ENCODE measurements at places on chromosomes 7 and 10.

- DNase-seq: no peak
Observed at GRCh38 chr10:44995914-44996669, 4.6 kb upstream of the ZNF22 start.

DNA sequence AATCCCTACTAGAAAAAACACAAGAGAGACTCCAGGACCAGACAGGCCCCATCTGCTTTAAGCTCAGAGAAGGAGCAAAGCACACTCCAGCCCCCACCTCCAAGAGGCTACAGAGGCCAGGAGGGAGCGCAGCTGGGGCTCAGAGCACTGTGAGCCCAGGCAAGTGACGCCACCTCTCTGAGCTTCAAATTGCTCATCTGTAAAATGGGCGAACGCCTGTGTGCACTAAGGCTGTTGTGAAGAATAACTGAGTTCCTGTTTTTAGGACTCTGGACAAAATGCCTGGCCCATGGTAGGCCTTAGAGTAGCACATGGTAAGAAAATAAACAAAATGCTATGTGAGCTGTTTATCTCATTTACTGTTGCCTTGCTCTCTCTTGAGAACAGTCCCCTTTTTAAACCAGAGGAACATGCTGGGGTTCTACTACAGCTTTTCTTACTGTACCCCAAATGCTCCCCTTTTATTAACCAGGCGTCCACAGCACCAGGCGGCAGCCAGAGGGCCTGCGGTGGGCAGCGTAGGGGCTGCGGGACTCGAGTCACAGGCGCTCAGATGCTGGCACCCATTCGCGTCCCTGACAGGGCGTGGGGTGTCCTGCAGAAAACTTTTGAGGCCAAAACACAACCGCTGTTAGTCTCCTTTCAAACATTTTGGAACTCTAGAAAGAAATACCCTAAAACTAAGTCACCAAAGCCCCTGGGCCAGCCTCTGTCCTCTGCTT lies 103.8 kb downstream of the TAX1BP1 start:
- DNase-seq: no peak

GRCh38 chr7:64908358-64908757 lies 5.3 kb downstream of the ZNF273 start:
- DNase-seq: no peak

- DNase-seq: no peak
Observed at GRCh38 chr10:132033632-132034031, 32.1 kb upstream of the JAKMIP3 start.

GRCh38 chr7:151095828-151096475 lies 9.7 kb downstream of the AGAP3 start:
- no peak for DNase-seq

GRCh38 chr10:30365278-30365677 lies 16.2 kb upstream of the MTPAP start:
- DNase-seq: no peak

- DNase-seq: no peak
Observed at GRCh38 chr10:114458955-114459354, 54.7 kb upstream of the AFAP1L2 start.

GRCh38 chr7:70890147-70890969 lies 241.6 kb upstream of the GALNT17 start:
- no peak for DNase-seq

DNA sequence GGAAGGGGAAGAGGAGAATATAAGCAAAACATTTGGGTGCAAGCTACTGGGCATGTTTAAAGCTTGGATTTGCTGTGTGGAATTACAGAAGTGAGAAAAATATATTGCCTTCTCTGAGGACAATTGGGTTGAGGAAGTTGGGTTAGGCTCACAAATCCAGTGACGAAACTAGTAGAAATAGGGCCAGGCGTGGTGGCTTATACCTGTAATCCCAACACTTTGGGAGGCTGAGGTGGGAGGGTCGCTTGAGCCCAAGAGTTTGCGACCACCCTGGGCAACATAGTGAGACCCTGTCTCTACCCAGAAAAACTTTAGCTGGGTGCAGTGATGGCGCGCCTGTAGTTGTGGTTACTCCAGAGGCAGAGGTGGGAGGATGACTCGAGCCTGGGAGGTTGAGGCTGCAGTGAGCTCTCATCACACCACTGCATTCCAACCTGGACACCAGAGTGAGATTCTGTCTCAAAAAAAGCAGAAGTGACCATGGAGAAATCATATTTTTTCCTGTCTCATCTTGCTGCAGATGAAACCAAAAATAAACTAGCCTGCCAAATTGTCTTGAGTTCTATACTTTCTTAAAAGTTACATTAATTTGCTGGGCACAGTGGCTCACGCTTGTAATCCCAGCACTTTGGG lies 22.4 kb downstream of the NRBF2 start:
- no peak for DNase-seq

- no peak for DNase-seq
Observed at GRCh38 chr7:27130540-27131389, at the start of gene HOXA4. Gene HOXA4, minus strand, starts transcription at chr7:27130757. Its CDS starts 24 bp downstream, at chr7:27130733.

GRCh38 chr7:21939136-21939857 lies 6.4 kb downstream of the CDCA7L start:
- DNase-seq: no peak

- DNase-seq: no peak
Observed at GRCh38 chr7:74266191-74266963, 12.2 kb upstream of the RFC2 start.

DNA sequence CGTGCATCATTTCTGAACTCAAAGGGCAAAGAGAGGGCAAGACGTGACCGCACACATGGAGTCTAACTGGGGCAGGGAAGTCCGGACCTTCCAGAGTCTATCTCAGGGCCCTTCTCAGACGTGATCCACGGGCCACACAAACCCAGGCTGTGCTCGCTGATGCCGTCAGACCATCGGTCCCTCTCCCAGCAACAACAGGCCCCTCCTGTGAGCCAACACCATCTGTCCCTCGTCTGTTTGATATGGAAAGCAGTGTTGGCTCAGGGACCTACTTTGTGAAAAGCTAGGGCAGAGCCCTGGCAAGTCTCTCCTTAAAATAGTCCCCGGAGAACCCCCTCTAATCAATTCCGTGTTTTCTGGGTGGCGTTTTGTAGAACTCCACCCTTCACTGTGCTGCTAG lies 208.8 kb downstream of the TCERG1L start:
- DNase-seq: no peak

GRCh38 chr7:141386881-141387280 lies 164.3 kb upstream of the AGK start:
- no peak for DNase-seq

DNA sequence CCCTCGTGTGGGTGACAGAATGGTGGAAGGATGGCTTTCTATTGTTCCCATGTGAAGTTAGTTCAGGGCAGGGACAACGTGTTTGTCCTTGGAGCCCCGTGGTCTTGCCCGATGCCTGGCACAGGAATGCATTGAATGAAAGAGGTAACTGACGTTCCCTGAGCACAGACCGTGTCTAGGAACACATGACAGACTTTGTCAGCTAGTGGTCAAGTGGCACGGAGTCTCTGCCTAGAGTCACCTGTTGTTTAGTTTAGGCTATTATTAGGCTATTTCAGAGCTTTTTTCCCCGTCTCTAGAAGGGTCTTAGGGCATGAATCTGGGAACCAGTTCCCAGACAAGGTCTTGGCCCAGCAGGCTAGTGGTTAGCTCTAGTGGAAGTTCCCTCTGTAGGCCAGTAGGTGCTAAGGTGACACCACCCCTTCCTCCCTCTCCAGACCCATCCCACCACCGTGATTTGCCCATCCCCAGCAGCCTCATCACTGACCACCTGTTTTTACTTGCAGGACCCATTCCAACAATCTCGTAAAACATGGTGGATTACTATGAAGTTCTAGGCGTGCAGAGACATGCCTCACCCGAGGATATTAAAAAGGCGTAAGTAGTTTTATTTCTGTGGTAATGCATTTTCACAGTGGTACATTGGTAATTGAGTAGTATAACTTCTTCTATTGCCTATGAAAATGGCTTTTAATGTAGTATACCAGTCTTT lies 21.4 kb downstream of the DNAJB6 start:
- no peak for DNase-seq

DNA sequence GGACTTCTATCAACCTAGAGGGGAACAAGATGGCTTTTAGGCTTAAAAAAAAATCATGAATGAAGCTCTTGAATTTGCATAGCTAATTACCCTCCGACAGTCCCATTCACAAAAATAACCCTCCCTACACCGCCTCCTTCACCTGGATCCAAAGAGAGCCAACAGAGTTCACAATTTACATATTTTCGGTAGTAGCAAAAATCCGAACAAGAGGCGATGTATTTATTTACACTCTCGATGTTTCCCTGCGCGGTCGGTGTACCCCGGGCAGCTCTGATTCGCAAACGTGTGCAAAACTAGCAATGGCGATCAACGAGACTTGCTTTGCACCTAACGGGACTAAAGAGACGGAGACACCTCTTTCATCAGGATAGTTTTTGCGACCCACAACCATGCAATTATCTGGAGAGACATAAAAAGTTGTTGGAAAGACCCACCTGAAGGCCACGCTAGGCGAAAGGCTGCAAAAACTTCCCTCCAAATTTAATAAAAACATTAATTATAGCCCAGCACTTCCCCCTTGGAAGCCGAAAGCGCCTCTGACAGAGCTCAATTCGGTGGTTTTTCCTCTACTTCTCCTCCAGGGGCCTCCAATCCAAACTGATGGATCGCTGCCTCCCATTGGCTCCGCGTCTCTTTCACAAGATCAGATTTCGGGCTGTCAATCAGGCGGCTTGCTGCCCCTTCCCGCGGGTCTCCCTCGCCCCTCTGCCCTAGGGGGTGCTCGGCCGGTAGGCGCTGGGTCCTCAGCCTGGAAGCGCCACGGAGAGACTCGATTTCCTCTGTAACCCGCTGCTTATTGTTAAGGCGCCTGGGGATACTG lies at the start of gene ETV1:
Gene ETV1 (minus strand): TSS at position 541 of the 823 bp plus-strand sequence. CDS start 614 bp downstream, outside the sequence.
- DNase-seq: peak; percentile 60

- peak; percentile 52 for DNase-seq
Observed at GRCh38 chr10:78964952-78965633, 103.7 kb upstream of the ZMIZ1 start.

DNA sequence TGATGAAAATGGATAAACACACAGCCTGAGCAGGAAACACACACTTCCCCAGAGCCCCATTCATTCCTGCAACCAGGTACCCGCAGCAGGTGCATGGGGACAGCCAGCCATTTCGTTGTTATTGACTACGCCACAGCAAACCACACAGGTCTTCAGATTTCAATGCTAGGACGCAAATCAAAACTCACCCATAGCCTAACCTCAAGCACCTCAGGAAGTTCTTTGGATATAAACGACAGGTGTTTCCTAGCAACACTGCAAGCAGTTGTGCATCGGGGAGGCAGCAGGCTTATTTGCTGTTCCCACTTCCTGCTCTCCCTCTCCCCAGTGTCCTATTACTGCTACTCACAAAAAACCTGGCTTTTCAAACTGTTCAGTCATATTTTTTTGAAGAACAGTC lies 176.5 kb upstream of the FRMD4A start:
- no peak for DNase-seq

- no peak for DNase-seq
Observed at GRCh38 chr7:155169498-155170065, 99.5 kb downstream of the HTR5A start.

GRCh38 chr10:77544617-77545016 lies 93.0 kb downstream of the KCNMA1 start:
- DNase-seq: no peak

DNA sequence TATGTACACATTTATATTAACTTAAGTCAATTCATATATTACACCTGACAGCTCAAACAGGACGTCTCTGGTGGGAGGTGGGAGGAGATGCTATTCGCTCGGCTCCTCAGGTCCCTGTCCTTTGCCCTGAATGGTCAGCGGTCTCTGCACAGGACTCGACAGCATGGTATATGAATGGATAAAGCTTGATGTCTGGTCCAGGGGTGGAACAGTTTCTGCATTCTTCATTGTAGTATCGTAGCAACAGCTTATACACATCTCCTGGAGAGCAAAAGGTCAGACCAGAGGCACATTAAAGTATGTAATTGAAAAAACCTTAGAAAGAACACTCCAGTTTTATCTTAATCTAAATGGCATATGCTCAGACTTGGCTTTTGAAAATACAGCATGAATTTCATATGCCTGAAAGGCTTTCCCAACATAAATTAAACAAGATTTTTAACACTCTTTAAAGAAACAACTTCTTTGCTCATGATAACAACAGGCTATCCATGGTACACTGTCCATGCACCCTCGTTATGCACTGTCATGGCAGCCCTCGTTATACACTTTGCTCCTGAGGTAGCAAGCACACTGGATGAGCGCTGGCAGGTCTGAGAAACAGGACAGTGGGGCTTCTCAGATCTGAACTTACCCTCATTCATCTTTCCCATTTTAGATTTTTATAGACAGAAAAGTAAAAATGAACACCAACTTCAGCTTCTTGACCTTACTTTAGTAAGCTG lies 57.3 kb upstream of the OGDHL start:
- DNase-seq: no peak

DNA sequence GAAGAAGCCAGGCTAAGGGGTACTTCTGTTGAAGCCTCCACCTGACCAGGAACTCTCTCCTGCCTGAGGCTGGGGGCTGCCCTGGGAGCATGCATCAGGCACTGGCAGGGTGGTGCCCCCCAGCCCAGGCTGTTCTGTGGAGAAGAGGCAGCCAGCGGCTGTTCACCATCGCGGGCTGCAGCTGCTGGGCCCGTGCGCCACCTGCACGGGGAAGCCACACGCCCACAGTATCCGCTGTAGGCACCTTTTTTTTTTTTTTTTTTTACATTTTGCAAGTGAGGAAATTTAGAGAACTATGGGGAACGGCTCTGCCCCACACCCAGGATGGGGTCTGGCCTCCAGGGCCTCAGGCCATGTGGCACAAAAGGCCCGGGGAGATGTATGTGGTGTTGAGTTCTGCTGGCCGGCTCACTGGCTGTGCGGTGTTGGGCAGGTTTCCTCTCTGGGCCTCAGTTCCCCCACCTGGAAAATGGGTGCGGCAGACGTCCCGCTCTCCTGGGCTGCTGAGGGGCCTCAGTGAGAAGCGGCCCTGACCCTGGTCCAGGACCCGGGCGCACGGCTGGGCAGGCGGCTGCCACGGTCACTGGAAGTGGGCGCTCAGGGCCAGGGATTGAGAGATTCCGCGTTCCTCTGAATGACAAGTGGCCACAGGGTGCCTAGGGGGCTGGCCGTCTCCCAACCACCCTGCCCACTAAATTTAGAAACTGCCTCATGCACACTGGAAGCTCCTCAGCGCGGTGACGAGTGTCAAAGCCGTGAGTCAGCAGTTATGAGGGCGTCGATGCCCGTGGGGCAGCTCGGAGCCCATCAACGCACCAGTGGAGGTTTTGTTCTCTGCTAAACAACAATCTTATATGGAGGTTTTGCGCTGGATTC lies 8.8 kb upstream of the INTS1 start:
- no peak for DNase-seq

- DNase-seq: no peak
Observed at GRCh38 chr7:159064816-159065510, 79.7 kb downstream of the VIPR2 start.

- DNase-seq: no peak
Observed at GRCh38 chr10:130206216-130206737, 70.1 kb downstream of the GLRX3 start.

DNA sequence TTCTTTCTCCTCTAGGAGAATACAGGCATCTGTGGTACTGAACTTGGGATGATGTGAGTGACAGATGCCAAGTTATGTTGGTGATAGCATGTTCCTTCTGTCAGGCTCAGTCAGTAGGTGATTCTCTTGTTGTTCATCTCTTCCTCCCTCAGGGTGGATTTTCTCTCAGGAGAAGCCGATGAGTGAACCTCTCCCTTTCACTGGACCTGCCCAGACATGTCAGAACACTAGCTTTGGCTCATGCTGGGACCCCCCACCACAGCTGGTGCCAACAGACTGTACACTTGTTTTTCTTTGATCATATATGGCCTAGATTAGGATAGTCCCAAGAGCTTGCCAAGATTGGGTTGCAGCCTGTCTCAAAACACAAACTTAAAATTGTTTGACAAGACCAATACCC lies 129.4 kb downstream of the BMPER start:
- no peak for DNase-seq

All from CMK (cell line).